Stimulated activated CD4-positive, alpha-beta T cell treated with anti-CD3 and anti-CD28 coated beads, Interleukin-15, amount 100 ng/mL, for 1 hour (primary cell): ENCODE measurements at places on chromosomes 2 and 18.
A peak's percentile ranks its signal among the peaks of the same experiment; 100 is the strongest.

- peak; percentile 63 for DNase-seq
These were observed at the start of gene GPR55 for GRCh38 chr2:230924470-230925341. GPR55 (minus strand) TSS chr2:230925242; CDS start chr2:230910962, 14,280 bp downstream.

DNA sequence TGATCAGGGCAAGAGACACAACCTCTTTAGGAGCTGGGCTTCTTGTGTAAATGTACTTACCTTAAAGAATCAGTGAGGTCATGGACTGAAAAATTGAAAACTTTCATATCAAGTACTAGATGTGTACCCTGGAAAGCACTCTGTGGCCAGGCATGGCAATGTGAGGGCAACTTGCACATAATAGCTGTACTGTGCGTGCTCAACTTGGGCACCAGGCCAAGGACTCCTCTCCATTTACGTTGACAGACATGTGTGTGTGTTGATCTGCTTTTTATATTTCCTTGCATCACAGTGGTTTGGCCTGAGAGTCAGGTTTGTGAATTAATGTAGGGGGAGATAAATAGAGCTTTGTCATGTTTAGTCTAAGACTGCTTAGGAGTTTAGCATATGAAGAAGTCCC is 669.5 kb upstream of the REG3G start:
- DNase-seq = no peak

DNA sequence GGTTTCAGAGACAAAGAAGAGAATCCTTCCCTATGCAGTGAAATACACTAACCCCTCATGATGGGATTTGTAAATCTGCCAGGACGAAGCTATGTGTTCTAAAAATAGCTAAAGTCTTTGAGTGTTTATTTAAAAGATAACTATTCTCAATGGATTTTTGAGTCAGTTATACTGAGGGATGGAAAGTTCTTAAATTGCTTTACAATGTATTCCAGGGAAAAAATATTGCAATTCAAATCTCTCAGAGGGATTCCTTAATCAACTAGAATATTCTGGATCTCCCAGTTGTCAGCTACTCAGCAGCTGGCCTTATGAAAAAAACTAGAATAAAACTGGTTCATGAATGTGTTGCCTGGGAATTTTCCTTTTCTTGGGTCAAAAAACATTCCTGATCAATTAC is 312.4 kb downstream of the PLCL1 start:
- no peak for DNase-seq

DNA sequence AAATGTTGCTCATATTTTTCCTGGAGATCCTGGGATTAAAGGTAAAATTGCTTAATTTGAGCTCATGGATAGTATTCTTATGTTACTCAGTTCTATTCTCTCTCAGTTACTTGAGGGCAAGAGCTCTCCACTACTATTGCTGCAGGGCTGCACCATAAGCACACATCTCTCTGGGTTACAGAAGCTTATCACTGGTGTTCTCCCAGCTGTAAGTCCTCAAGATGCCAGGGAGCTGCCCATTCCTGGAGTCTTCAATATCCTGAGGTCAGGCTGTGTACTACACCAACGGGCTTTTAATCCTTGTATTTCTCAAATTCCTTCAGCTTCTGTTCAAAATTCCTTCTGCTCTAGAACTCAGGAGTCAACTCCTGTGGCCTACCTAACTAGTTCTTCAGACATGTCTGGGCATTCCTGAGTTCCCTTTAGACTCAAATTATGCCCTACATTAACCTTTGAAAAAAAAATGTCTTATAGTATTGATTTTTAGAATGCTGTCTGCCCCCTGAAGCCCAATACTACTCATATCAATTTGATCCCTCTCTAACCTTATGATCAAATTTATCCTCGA is 17.7 kb upstream of the COBLL1 start:
- no peak for DNase-seq

GRCh38 chr2:163347982-163348856 is 387.6 kb downstream of the FIGN start:
- no peak for DNase-seq
